A375 (cell line): ENCODE measurements at places on chromosomes 7 and 10. TPM values are rescaled to one million over a fixed set of nuclear protein-coding genes. Genes with fewer than 3 reads are reported as not detected.

UNC5B gene
- total RNA-seq = 1.2 TPM in 2 replicates

ASAH2B gene
- 4.3 and 9.1 TPM in 2 replicates for total RNA-seq

TMEM236 gene
- not detected in 2 replicates for total RNA-seq

GRM3 gene
- 0.11 TPM in 1 of 2 replicates, not detected in the other for total RNA-seq

AKR1C2 gene
- total RNA-seq = 10.1 and 17.8 TPM in 2 replicates
